ENCODE measurements at places on chromosomes 1 and 21.

GRCh38 chr1:43279666-43280065 is 5.7 kb downstream of the C1orf210 start:
- no peak for DNase-seq

DNA sequence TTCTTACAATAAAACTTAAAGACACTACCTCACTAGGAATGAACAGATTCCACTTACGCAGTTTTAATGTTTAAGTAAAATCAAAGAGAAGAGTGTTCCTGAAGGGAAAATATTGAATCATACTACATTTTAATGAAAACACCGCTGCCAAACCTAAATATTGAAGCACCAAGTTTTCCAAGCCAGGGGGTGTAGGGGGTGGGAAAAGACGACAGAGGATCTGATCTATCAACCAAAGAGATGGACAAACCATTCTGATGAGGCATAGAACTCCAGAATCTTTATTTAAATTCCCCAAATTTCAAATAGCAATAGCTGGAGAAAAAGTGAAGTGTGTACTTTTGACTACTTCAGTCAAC is 1.2 kb downstream of the ELK4 start:
- no peak for DNase-seq

DNA sequence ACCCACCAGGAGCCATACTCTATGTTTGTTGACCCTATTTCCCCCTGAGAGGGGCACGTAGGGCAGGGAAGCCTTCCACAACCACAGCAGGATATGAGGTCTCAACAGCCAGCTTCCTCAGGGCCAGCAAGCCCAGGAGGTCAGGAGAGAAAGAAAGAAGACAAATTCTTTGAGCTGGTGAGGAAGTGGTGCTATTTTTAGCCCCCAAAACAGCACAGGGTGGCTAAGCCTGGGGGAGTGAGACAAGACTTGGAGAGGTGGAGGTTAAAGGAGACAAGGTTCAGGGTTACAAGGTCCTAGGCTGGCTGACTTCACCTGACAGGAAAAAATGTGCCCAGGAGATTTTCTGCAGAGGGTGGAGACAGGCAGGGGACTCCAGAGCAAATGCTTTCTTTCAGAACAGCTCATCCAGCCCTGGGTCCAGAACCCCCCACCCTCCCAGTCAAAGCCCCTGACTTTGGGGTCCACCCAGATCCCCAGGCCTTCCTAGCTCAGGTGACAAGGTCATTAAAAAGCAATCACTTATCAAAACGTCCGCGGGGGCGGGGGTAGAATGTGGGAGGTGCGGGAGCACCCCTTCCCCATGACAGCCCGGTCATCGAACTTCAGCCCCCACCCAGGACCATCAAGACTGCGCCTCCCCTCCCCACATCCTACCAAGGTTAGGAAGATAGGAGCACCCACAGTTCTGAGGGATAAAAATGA is 1.3 kb downstream of the SV2A start:
- DNase-seq: no peak

DNA sequence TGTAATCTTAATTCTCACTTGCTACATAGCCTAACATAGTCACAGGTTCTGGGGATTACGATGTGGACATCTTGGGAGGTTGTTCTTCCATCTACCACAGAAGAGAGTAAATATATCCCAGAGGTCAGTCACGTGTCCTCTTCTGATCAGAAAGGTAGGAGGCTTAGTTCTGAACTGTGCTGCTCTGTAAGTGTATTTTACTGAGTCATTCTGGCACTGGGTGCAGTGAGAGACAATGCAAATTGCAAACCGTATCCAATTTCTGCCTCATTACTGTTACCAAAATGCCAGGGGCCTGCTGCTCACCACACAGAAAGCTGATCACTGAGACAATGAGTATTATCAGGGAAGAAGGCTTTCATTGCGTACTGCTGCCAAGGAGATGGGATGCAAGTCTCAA is 104.0 kb downstream of the GABPA start:
- DNase-seq: no peak

- DNase-seq: no peak
Observed at GRCh38 chr1:16926491-16927073, 4.9 kb downstream of the CROCC start.

DNA sequence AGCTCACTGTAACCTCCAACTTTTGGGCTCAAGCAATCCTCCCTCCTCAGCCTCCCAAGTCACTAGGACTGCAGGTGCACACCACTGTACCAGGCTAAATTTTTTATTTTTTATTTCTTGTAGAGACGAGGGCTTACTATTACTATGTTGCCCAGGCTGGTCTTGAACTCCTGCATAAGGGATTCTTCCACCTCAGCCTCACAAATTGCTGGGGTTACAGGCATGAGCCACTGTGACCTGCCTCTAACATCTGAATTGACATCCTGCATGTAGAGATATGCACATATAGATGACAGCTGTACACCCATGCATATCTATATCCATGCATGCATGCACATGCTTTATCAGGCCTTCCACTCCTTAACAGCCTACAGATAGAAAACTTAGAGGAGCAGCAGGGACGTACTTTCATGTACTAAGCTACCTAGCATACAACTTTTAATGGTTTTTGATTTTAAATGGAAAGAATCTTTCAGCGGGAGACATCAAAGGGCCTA is 740.9 kb upstream of the TPTE start:
- DNase-seq: no peak

DNA sequence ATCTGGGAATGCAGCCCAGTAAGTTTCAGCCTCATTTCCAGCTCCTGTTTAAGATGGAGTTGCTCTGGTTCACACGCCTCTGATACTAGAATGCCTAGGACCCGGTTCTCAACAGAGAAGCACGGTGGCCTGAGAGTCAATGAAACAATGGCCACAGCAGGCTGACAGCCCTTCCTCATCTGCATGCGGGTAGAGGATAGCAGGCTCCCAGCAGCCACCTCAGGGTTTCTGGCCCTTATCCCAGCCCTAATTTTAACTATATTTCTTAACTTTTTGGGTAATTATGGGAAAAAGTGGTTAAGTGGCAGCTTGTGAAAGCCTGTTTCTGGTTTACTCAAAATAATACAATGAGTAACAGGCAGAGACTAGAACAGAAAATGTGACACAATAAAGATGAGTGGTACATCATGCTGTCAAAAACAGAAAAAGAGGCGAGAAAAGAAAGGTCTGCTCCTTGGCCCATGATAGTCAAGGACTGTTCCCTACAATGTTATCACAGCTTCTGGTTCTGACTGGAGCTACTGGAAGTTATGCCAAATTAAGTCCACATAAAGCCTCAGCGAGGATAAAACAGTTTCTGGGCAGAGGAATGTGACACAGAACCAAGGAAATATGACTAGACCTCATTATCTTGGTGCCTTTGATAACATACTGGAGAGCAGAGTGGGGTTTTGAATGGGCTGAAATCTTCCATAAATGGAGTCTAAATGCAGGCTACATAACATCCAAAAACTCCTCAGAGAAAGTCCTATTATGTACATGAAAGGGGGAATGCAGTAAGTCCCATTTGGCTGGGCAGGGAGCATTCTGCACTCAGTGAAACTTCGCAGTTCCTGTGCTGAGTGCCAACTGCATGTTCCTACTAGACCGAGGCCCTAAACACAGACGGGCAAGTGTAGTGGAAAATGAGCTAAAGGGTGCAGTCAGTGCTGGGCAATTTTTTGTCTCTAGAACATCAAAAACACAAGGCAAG is 92.1 kb downstream of the NIBAN1 start:
- no peak for DNase-seq

DNA sequence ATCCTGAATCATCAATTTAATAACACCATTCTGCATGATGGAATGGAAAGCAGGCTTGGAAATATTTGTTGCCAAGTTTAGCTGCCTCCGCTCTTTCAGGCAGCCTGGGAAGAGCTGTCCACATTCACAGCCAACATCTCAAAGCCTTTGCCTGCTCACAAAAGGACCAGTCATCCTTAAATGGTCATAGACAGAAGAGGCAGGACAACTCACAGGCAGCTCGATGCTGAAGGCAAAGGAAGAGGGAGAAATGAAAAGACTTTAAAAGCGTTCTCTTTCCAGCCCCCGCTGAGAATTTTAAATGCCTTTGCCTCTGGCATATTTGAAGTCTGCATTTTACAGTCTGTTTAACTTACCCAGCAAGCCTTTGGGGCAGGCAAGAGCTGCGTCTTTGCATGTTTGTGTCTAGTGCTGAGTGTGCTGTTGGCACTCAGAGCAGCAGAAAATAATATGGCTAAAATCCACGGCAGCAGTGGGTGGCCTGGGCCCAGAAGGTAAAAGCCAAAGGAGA is 68.9 kb downstream of the NMNAT2 start:
- no peak for DNase-seq

GRCh38 chr1:152067150-152067549 is 21.7 kb downstream of the TCHHL1 start:
- no peak for DNase-seq

DNA sequence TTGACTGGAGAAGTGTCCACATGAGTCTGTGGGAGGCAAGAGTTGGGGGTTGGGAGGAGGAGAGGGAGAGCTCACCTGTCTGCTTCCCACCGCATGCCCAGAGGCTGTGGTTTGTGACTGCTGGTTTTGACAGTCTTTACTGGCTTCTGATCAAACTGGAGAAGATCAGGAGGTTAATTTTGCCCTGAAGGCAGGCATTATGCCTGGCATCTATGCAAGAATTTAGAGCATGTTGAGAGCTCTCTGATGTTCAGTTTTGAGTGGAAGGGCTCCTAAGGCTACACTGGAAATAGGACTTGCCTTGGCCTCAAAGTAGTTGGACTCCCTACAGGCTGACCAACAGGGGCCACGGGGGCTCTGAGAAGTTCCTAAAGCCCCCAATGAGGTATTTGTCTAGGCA is 101.6 kb downstream of the TLR5 start:
- DNase-seq: no peak

GRCh38 chr1:20426371-20426770 is 59.6 kb downstream of the CAMK2N1 start:
- DNase-seq: no peak

- no peak for DNase-seq
Observed at GRCh38 chr1:25361901-25362300, 23.8 kb downstream of the TMEM50A start.

DNA sequence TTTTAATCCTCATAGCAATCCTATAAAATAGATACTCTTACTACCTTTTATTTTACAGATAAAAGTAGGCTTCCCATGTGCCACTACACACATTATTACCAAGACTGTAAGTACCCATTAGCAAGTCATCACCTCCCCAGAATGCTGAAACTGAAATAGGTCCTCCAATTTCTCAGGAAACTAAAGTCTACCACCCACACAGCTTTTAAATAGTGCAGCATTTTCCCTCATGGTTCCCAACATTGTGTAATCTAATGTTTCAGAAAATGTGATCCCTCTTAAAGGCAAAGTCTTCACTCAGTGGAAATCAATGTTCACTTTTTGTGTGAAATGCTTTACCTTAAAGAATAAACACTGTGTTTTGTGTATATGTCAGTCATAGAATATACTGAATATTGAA is 356.5 kb downstream of the GPATCH2 start:
- no peak for DNase-seq

- no peak for DNase-seq
Observed at GRCh38 chr1:194929357-194929756, 1678.9 kb downstream of the KCNT2 start.

GRCh38 chr1:53327182-53327913 is 522 bp downstream of the LRP8 start:
- no peak for DNase-seq

DNA sequence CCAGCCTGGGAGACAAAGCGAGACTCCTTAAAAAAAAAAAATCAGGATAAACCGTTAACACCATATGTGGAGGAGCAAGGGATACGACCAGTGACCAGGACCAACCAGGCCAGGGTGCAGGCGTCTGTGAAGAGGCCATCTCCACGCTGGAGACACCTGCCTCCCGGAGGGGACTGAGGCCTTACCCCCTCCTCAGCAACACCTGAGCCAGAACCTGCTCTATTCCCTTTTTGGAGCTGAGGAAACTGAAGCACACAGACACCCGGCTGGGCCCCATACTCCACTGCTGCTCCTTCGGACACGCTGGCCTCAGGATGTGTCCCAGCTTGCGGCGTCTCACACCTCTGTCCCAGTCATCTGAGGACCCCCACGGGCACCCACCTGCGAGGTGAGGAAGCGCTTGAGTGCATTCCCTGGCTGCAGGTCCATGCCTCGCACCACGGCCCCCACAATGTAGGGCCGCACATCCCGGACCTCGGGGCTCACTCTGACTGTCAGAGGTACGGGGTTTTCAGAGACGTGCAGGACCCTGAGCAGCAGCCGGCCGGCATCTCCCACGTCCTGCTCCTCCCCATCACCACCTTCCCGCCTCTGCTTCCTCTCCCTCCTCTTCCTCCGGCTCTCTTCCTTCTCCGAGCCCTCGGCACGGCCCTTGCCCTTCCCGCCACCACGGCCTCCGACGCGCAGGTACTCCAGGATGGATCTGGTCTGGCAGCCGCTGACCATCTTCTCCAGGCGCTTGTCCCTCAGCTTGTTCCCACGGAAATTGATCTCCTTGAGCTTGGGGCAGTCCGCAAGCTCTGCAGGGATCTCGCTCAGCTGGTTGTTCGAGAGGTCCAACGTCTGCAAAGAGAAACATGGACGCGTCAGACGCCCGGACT is 9.6 kb downstream of the LRRC47 start:
- no peak for DNase-seq

GRCh38 chr1:4056422-4056821 is 156.3 kb upstream of the C1orf174 start:
- no peak for DNase-seq

DNA sequence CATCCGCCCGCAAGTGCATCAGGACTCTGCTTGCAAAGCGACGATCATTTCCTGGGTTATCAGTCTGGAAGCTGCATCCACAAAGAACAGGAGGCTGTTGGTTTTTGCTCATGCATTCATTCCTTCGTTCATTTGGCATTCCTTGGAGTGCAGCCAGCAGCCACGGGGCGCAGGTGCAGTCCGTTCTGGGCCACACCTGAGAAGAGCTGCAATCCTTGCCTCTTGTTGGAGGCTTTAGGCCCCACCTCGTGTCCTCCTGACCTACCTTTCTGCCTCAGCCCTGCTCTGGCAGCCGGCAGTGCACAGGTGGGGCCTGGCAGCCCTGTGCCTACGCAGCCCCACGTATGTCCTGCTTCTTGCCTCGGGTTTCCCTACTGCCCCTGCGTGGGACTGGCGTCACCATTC is 19.6 kb upstream of the C2CD2 start:
- no peak for DNase-seq

GRCh38 chr1:230883967-230884366 is 15.6 kb upstream of the C1orf198 start:
- no peak for DNase-seq

DNA sequence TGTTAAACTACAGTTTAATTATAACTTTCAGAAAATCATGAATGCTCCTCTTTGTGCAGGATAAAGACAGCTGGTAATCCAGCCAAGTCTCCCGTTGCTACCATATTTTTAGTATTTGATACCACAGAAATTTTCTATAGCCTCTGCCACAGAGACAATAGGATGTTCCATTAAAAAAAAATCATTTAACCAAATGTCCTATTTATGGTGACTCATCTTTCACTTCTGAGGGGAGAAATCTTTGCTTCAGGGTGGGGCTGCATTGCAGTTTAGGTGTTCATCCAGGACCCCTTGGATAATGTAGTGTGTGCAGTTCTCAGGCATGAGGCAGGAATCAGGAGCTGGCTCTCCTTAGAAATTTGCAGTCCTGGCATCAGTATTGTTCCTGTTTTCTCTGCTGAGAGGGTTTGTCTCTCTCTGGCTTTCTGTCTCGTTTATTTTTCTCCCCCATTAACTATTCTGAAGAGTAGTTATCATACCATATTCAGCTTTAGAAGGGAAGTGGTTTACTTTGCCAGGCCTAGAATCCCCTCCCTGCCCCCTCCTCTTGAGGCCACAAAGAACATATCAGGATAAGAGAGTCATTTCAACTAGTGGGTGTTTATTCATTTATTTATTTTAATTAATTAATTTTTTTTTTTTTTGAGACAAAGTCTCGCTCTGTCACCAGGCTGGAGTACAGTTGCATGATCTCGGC is 3.1 kb downstream of the PRUNE1 start:
- DNase-seq: no peak

- DNase-seq: no peak
Observed at GRCh38 chr21:45366931-45367401, 38.0 kb upstream of the COL18A1 start.

Data from stimulated activated CD4-positive, alpha-beta T cell treated with anti-CD3 and anti-CD28 coated beads, Interleukin-1b, Interleukin-23, amount 100 ng/mL, for 1 hour (primary cell).